ENCODE measurements at places on chromosomes 12 and 14.

GRCh38 chr14:73426877-73427276 is 31.5 kb downstream of the NUMB start:
- no peak for DNase-seq

DNA sequence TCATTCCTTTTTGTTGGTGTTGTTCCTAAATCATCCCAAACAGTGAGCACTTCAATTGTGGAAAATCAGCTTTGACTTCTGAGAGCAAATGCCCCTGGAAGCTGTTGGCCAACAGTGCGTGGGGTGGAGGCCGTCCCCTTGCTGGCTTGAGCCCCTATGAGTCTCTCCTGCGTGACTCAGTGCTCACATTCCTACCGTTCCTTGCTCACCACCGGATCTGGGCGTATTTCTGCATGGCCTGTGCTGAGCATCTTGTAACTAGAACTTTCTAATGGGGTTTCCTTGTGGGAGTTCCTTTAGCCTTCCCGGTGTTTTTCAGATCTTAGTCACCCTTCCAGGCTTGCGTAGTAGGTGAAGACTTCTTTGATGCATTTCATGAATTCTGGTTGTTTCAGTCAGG is 14.7 kb downstream of the SERPINA1 start:
- DNase-seq = no peak

GRCh38 chr12:128928361-128928760 is 75.1 kb downstream of the GLT1D1 start:
- no peak for DNase-seq

DNA sequence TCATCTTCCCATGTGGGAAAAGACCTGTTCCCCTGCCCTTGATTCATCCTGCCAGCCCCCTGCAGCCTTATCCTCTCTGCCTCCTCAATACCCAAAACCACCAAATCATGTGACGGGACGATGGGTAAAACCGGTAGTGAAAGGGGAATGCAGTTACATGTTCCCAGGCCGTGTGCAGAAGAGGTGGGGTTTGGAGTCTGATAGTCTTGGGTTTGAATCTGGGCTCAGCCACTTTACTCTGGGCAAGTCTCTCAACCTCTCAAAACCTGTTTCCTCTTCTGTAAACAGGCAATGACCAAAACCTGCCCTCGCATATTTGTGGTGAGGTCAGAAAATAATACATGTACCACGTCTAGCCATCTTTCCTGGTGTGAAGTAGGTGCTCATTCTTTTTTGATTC is 123.0 kb downstream of the PLXNC1 start:
- DNase-seq = no peak

DNA sequence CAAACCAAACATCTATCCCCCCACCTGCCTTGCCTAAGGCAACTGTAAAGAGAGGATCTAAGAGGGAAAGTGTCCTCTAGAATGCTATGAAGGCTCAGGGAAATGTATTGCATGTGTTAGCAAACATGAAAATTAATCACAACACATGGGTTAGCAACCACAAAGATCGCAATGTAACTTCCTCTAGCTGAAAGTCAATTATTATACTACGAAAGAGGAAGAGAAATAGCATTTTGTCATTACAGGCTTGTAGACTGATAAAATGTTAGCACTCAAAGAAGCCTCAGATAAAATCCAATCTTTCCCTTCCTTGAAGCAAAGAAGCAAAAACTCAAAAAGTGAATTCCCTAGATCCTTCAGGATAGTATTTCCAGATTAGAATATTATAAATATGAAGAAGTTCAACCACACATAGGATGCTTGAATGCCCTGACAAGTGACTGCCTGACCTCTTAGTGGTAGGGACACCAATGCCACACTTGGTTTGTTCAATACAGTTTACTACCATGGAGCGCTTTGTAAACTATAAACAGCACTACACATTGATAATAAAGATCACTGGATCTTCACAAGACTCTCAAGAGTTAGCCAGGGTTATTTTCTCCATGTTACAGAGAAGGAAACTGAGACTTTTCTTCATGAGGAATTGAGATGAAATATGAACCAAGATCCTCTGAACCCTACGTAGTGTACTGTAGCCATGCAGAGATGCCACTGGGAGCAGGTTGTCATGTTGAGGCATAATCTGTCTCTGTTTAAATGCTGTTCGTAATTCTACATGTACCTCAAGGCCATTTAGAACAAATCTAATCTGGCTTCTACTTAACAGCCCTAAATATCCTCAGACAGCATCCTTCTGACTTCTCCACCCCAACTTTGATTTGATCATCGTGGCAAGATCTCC is 100.7 kb downstream of the ITPR2 start:
- DNase-seq = no peak

DNA sequence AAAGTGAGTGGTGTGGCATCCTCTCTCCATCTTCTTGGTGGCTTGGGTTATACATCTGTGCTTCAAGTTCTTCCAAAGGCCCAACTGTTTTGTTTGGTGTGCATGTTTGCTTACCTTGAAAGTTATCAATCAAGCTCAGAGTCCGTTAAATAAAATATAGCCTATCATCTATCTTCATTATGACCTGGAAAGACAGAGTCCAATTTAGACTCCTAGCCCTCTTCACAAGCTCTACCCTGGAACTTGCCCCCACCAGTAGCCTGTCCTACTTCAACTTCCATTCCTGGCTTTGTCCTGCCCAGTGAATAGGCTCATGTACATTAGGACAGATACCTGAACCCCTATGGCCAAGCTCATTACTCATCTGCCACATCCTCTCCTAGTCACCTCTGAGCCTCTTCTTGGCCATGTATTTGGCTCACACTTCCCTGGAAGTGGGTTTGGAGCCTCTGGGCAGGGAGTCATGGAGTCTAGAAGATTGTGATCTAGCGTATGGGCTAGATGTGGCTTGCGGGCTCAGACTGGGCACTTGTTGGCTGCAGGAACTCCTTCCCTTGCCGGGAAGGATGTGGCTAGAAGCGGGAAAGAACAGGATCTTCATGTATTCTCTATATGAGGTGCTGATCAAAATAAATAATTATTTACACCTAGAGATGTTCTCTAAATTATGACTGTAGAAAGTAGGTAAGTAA is 6.4 kb upstream of the SSTR1 start:
- no peak for DNase-seq

GRCh38 chr12:100138803-100139098 is 3.9 kb downstream of the BLTP3B start:
- no peak for DNase-seq

GRCh38 chr12:559906-560455 is 100.2 kb downstream of the B4GALNT3 start:
- no peak for DNase-seq

DNA sequence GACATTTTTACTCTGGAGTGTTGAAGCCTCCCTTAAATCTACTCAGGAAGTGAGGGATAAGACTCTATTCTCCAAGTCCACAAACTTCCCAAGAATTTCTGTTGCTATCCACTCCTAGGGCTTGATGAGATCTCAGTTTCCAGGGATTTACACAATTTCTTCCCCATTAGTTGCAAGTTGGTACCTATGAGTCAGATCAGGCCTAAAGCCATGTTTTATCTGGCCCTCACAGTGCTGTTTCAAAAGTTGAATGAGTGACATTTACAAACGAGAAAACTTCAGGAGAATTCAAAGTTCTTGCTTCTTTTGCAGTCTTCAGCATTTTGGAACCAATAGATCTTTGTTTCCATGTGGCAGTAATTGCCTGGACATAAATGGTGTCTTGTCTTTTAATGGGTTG is 156.4 kb upstream of the SYT10 start:
- no peak for DNase-seq

DNA sequence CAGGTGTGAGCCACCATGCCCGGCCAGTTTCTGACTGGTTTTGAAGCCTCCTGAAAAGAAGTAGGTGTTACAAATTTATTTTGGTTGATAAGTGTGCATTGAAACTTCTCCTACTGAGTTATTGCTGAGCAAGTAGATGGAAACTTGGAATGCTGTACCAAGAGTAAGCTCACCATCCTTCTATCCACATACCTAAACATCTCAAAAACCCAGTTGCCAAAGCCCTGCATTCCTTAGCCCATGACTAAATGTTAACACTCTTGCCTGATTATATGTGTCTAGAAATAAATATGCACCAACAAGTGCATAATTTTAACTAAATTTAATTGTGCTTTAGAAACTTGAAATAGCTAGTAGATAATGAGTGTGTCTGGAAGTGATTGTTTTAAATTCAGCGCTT is 357.8 kb downstream of the DUSP6 start:
- DNase-seq = no peak

DNA sequence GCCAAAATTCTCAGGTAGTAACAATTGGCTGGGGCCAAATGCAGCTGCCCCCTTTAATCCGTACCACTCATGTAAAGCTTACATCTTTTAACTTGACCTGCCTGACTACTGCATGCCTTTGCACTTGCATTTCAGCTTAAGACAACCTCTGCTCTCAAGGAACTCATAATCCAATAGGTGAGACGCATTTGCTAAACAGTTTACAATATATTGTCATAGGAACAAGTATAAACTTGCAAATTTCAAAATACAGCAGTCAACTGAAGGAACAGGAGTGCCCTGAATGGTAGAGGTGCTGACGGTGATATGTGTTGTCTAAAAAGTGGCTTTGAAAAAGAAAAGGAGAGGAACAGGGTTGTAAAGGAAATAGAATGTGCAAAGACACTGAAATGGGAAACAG is 3.6 kb upstream of the BRMS1L start:
- DNase-seq = no peak

DNA sequence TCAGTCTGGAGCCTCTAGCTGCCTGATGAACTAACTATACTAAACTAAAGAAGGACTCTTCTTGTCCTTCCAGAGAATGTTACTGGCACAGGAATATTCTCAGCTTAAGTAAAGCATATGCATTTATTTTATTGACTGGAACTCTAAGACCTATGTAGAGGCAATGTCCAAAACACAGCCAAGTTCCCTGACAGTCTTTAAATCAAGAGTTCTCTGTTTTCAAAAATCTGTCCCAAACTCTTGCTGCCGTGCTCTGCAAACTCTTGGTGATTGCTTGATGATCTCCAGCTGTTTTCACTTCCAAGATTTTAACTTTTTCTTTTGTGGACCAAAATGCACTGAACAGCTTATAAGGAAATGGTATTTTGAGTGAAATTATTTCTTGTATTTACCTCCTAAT is 67.5 kb upstream of the DAAM1 start:
- no peak for DNase-seq

- DNase-seq = no peak
Measured at GRCh38 chr12:119235197-119235751, 56.5 kb downstream of the HSPB8 start.

DNA sequence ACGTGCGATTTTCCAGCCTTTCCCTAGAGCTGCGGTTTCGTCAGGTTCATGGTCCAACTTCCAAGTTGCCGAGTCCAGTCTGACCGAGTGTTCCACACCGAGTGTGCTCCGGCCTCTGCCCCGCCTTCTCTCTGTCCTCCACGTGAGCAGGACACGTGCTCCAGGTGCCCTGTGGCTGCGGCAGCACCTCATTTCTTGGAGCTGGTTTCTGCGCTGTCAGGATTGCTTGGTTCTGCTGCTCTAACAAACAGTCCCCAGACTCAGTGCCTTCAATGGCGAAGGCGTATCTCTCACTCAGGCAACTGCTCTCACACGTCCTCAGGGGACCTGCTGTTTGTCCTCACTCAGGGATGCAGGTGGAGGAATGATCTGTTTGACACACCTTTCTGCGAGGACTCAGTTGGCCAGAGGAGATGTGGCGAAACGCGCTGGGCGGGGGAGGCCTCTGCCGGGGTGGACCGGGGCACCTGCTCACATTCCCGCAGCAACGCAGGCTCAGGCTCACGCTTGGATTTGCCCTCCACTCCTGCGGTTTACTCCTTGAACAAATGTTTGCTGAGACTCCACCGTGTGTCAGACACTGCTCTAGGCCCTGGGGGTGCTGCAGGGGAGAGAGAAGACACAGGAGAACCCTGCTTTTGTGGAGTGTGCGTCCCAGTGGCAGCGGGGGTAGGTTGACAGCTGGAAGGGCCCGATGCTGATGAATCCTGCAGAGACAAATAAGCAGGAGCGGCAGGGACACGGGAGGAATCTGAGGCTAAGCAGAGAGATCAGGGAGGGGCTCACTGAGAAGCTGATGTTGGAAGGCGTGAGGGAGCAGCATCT is 63.4 kb upstream of the FBRSL1 start:
- no peak for DNase-seq

- DNase-seq = no peak
Measured at GRCh38 chr12:99960311-99960710, 24.4 kb downstream of the ANKS1B start.

DNA sequence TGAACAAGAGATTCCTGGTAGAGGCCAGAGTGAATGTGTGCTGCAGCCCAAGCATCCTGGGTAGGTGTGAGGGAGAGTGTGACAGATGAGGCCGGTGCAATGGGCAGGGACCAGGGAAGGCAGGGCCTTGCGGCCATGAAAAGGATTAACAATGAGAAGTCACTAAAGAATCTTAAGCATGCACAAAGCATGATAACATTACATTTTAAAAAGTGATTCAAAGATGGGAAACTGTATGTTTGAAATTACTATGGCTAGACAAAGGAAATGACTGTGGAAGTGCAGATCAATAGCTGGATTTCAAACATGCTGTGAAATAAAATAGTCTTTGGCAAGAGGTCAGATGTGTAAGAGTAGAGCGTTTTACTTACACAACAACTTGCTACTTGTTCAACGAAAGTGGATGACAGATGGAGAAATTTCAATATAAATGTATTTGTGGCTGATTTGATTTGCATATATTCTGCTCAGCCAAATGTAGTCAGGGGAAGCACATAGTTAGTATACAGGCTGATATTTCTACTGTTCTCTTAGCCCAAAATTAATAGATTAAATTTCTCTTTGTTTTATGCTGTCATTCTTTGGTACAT is 175.5 kb downstream of the CCDC59 start:
- DNase-seq = no peak

DNA sequence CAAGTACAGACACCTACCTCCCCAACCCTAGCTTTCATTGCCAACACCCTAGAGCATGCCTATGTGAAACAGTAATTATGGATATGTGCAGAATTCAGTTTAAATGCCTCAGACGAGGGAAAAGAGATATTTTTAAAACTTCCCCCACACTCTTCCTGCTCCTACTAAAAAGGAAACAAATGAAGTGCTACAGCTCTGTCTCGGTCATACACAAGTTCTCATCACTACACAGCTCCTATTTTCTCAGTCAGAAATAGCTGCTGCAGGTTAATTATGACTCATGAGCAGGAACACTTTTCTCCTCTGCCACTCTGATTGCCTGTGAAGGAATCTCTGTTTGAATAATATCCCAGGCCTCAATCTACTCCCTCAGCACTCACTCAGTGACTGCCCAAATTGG is 703.6 kb upstream of the FLRT2 start:
- DNase-seq = no peak

DNA sequence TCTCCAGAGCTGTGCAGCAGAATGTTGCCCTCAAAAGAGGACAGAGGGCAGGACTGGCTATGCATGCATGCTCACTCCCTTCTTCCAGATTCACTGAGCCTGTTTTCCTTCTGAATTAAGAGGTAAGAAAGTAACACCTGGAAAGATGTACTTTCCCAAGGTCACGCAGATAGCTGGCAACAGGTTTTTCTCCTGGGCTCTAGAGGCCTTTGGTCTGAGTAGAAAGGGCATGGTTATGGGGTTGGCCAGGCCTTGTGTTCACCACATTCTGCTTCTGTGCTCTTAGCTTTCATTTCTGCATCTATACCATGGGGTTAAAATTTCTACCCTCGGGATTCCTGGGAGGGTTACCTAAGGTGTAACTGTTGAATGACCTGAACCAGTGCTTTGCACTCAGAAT is 57.5 kb downstream of the RASSF3 start:
- DNase-seq = no peak

All from tibial artery (tissue), 4 donors.